ENCODE measurements at places on chromosomes 3 and 15. TPM values are rescaled to one million over a fixed set of nuclear protein-coding genes. Genes with fewer than 3 reads are reported as not detected.

GRCh38 chr3:30775040-30775439, 119.4 kb downstream of the GADL1 start:
- DNase-seq = no peak
- H3K4me3 ChIP-seq = no peak overlapping the region
- H3K27ac ChIP-seq = no peak overlapping the region

DNA sequence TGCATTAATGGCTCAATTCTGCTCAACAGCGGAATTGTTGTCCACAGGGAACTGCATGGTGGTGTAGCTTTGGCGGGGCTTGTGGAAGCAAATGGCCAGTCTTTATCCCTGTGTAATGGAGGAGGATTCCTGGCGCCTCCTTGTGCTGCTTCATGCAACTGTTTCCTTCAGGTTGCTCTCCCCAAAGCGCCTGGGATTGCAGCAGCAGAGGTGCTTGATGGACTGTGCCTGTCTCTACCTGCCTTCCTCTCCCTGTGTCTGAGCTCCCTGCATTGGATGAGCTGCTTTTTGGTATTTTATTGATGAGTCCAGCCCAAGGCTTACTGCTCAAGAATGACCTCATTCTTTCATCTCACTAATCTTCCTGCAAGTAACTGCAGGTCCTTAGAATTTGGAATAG, 72.9 kb upstream of the NDN start:
- no peak overlapping the region for H3K27ac ChIP-seq
- no peak for DNase-seq
- H3K4me1 ChIP-seq = no peaks in the 10 kb centered on the region
- H3K36me3 ChIP-seq = no peaks in the 10 kb centered on the region

- H3K27me3 ChIP-seq = no peaks in the 10 kb centered on the region
- no peak overlapping the region for H3K4me3 ChIP-seq
- no peaks in the 10 kb centered on the region for H3K36me3 ChIP-seq
- no peak for DNase-seq
- H3K4me1 ChIP-seq = no peaks in the 10 kb centered on the region
- H3K27ac ChIP-seq = no peak overlapping the region
These were observed 183.3 kb upstream of the DCBLD2 start for GRCh38 chr3:99084826-99085225.

TP63 gene
- total RNA-seq = not detected

DNA sequence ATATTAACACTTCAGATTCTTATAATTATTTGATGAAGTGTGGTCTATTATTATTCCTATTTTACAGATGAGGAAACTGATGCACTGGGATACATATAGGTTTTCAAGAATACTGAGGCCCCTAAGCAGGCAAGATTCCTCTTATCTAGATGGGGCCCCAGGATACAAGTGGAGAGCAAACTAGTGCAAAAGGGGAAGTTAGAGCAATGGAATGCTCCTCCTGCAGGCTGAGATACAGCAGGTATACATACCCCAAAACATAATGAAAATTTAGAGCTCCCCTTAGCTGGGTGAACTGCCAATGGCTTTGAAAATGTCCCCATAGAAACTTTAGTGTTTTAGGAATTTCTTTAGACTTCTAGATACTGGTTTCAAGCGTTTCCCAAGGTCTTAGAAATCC, 247.1 kb downstream of the CHST2 start:
- H3K27ac ChIP-seq = no peak overlapping the region
- no peaks in the 10 kb centered on the region for H3K27me3 ChIP-seq
- DNase-seq = no peak
- H3K4me1 ChIP-seq = no peaks in the 10 kb centered on the region

DNA sequence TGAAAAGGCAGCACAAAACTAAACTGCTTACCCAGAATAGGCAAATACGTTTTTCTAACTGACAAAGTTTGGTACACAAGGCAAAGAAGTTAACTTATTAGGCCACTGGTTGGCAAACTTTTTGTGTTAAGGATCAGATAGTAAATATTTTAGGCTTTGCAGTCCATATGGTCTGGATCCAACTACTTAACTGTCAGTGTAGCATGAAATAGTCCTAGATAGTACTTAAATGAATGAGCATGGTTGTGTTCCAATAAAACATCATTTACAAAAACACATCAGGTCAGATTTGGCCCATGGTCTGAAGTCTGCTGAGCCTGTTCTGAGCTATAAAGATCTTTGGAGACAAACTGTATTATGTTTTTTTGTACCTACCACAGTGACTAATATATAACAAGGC, 136.9 kb downstream of the PCCB start:
- no peaks in the 10 kb centered on the region for H3K4me1 ChIP-seq
- no peaks in the 10 kb centered on the region for H3K27me3 ChIP-seq
- H3K4me3 ChIP-seq = no peak overlapping the region
- no peak for DNase-seq

- H3K36me3 ChIP-seq = peaks cover 10% of the 10 kb centered on the region
- H3K4me3 ChIP-seq = no peak overlapping the region
- no peaks in the 10 kb centered on the region for H3K27me3 ChIP-seq
- DNase-seq = no peak
These were observed 96.0 kb upstream of the MYZAP start for GRCh38 chr15:57495554-57496165.

CCK gene
- not detected for total RNA-seq

TMEM266 gene
- not detected for total RNA-seq

DNA sequence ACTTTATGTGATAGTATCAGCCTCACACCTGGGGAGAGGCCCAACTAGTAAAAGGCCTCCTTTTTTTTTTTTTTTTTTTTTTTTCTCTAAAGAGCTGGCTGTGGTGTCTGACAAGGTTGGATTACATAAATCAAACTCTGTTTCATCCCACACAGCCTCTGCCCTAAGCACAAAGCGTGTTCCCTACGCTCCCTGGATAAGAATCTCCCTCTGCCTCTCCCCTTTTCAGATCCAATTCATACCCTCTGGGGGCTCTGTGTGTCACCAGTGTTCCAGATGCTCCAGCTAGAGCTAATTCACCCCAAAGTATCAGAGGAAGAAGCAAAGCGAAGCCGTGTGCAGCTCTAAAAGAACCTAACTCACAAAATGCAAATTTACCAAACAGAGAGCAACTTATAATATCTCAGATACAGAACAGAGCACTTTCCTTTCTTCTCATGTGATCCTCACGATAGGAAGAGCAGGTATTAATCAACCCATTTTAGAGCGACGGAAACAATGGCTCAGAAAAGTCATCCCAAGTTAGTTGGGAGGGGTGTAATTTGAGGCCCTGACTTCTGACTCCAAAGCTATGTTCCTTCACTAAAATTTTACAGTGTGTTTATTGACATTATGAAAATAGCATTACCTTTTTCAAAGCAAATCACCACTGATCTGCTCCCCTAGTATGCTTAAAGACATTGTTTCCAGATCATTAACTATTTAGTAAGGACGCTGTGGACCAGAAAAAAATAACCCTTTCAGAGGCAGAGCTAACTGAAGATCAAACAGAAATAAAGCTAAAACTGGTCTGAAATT, 12.4 kb downstream of the BMF start:
- no peak overlapping the region for H3K27ac ChIP-seq
- H3K4me3 ChIP-seq = no peak overlapping the region
- no peaks in the 10 kb centered on the region for H3K36me3 ChIP-seq
- DNase-seq = no peak
- H3K4me1 ChIP-seq = peaks cover 11% of the 10 kb centered on the region

SPINK8 gene
- total RNA-seq = not detected

DNA sequence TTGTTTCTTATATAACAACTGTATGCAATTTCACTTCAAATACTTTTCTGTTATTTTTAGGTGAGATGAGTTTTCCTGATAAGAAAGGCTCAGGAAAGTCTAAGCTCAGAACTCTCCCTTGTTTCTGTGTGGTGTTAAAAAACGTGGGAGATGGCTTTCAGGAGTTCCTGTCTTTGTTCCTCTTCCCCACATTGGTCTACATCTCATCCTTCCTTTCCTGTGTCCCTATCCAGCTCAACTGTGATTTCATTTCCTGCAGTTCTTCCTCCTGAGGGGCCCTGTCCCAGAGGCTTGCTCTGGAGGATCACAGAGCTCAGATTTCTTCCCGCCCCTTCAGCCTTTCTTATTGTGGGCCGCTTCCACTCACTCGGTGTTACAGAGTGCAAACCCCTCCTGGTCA, 11.2 kb downstream of the SEC13 start:
- H3K36me3 ChIP-seq = peaks cover 8% of the 10 kb centered on the region
- no peak for DNase-seq
- no peaks in the 10 kb centered on the region for H3K4me1 ChIP-seq
- no peak overlapping the region for H3K4me3 ChIP-seq
- H3K27ac ChIP-seq = no peak overlapping the region

DNA sequence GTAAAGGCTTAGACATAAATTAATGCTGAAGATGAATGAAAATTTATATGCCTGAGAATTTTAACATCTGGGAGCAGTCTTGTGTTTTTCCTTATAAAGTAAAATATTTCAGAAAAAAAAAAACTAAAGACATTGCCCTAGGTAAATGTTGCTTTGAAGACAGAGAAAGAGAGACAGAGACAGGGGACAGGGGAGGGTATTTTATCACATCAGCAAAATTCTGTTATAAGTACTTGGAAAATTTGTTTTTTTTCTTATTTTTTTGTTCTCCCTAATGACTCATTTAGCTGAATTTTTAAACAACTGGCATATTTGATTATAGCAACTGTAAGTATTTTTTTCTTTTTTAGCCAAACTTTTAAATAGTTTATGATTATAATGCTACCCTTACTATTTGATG, 1540.6 kb upstream of the GBE1 start:
- no peak overlapping the region for H3K27ac ChIP-seq
- H3K4me3 ChIP-seq = no peak overlapping the region
- no peaks in the 10 kb centered on the region for H3K4me1 ChIP-seq
- H3K36me3 ChIP-seq = no peaks in the 10 kb centered on the region
- no peak for DNase-seq

CCR9 gene
- total RNA-seq = not detected

NR2E3 gene
- total RNA-seq = 0.51 TPM

DNA sequence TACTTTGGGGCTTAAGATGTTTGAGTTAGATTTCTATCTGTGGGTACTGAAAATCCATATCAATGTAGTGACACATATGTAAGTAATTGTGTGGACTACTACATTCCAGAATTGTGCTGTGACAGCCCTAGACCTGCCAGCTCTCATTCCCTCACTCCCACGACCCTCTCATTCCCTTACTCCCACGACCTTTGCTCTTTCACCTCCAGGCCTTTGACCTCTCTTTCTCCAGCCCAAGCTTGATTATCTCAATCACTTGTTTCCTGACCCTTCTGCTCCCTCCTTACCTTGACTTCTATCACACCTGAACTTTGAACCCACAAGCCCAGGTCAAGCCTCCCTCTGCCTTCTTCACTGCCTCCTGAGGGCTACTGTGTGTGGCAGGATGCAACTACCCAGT, 3.6 kb upstream of the RUVBL1 start:
- H3K4me1 ChIP-seq = peaks cover 24% of the 10 kb centered on the region
- H3K36me3 ChIP-seq = no peaks in the 10 kb centered on the region
- DNase-seq = no peak
- no peak overlapping the region for H3K4me3 ChIP-seq
- H3K27ac ChIP-seq = no peak overlapping the region

DNA sequence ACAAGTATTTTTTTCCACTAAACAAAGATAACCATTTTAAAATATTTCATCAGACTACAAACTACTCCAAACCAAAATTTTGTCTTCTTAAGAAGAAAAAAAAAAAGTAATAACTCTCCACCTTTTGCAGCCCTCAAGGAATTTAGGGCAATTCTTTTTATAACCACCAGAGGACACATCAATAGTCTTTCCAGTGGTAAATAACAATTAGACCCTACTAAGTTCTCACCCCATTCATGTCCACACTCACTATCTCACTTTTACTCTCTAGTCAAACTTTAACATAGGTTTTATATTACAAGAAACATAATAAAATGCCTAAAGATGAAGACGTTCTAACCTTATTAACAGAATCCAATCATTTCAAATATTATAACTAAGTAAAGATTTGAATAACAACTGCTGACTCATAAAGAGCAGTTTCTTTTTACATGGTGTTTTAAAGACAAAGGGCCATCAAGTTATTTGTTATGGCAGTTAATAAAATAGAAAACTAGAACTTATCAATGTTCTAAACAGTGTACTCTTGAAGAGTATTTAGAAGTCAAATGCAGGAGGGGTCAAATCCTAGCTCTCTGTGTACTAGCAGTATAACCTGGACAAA, 33.0 kb downstream of the CCDC39 start:
- no peaks in the 10 kb centered on the region for H3K4me1 ChIP-seq
- no peak overlapping the region for H3K27ac ChIP-seq
- no peaks in the 10 kb centered on the region for H3K27me3 ChIP-seq
- no peak overlapping the region for H3K4me3 ChIP-seq
- DNase-seq = no peak
- H3K36me3 ChIP-seq = no peaks in the 10 kb centered on the region

GRCh38 chr3:124064050-124064449, 72.1 kb upstream of the ROPN1 start:
- DNase-seq = no peak
- H3K36me3 ChIP-seq = no peaks in the 10 kb centered on the region
- H3K4me1 ChIP-seq = no peaks in the 10 kb centered on the region
- H3K27me3 ChIP-seq = no peaks in the 10 kb centered on the region

DNA sequence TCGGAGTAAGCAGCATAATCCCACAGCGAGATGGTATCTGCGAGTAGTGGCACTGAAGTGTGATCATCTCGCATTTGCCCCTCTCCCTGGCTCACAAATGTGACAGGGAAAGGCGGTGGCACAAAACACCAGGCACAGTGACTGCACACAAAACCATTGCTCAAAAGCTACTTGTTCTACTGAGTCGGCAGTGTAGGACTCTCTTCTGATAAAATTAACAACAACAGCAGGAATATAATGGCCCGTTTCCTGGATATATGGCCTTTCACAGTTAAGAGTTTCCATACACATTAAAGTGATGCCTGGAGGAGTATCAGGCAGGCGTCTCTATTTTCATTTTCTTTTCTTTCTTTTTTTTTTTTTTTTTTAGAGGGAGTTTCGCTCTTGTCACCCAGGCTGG, 69.0 kb downstream of the MYO1E start:
- no peak overlapping the region for H3K27ac ChIP-seq
- peaks cover 40% of the 10 kb centered on the region for H3K4me1 ChIP-seq
- H3K4me3 ChIP-seq = no peak overlapping the region
- DNase-seq = no peak

DNA sequence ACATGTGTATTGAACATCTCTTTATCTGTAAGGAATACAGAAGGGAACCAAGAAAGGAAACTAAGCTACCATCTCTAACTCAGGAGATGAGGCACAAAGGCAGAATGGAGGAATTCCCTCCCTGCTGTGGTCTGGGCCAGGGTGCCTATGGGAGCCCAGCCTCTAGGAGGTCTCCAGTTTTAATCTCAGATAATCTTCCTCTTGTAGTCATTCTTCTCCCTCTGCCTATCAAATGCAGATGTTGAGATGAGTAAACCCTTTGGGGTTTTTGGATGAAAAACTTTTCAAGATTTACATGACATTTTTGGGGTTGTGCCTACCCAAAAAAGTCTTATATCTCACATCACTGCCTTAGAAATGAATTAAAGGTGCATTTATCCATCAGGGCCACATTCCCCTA, 23.3 kb downstream of the SCG5 start:
- H3K4me3 ChIP-seq = no peak overlapping the region
- H3K4me1 ChIP-seq = peaks cover 4% of the 10 kb centered on the region
- H3K36me3 ChIP-seq = no peaks in the 10 kb centered on the region
- H3K27me3 ChIP-seq = no peaks in the 10 kb centered on the region
- no peak overlapping the region for H3K27ac ChIP-seq
